ENCODE measurements at places on chromosomes 3 and 15. TPM values are rescaled to one million over a fixed set of nuclear protein-coding genes. Genes with fewer than 3 reads are reported as not detected.
A peak's percentile ranks its signal among the peaks of the same experiment; 100 is the strongest.

Gene CCDC54
- not detected for polyA plus RNA-seq

- no peak for DNase-seq
These were observed 21.9 kb downstream of the GLDN start for GRCh38 chr15:51363383-51363782.

DNA sequence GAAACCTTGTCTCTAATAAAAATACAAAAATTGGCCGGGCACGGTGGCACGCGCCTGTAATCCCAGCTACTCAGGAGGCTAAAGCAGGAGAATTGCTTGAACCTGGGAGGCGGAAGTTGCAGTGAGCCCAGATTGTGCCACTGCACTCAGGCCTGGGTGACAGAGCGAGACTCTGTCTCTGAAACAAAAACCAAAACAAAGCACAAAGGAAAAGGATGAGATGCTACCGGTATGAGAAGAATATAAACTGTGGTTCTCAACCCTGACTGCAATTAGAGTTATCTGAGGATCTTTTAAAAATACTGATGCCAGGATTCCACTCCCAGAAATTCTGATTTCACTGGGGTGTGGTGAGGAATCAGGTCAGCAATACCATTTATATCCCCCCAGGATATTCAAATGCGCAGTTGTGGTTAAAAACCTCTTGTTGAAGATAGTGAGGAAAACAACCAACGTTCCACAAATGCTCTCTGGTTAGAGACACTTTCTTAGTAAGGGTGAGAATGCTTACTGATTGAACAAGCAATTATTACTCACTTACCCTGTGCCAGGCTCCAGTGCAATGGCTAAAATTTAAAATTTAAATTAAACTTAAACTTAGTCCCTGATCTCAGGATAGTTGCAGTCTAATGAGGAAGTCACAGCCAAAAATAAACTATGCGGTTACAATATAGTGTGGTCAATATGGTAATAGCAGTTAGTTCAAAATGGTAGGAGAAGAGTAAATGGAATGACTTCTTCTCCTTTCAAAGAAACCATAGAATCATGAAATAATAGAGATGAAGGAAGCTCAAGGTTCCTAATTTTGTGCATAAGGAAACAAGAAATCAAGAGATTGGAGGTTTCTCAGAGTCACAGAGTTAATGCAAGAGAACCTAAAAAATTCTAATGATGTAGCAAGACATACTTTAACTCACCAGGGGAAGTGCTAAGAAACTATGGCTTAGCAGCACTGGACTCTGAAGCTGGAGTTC, 109.5 kb downstream of the SSR3 start:
- no peak for DNase-seq

DNA sequence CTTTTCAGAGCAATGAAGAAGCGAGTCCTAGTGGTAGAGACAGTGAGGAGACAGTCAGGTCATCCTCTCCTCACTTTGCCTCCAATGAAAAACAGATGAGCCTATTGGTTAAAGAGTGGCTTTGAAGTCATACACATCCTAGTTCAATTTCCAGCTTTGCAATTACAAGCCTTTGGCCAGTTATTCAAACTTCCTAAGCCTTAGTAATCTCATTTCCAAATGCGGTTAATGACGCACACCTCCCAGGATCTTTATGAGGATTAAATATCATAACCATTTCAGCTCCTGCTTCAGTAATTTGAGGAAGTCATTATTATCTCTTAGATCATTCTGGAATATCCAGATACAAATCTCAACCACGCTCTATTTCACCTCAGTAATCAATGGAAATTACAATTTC, 10.0 kb upstream of the ST6GAL1 start:
- no peak for DNase-seq

DNA sequence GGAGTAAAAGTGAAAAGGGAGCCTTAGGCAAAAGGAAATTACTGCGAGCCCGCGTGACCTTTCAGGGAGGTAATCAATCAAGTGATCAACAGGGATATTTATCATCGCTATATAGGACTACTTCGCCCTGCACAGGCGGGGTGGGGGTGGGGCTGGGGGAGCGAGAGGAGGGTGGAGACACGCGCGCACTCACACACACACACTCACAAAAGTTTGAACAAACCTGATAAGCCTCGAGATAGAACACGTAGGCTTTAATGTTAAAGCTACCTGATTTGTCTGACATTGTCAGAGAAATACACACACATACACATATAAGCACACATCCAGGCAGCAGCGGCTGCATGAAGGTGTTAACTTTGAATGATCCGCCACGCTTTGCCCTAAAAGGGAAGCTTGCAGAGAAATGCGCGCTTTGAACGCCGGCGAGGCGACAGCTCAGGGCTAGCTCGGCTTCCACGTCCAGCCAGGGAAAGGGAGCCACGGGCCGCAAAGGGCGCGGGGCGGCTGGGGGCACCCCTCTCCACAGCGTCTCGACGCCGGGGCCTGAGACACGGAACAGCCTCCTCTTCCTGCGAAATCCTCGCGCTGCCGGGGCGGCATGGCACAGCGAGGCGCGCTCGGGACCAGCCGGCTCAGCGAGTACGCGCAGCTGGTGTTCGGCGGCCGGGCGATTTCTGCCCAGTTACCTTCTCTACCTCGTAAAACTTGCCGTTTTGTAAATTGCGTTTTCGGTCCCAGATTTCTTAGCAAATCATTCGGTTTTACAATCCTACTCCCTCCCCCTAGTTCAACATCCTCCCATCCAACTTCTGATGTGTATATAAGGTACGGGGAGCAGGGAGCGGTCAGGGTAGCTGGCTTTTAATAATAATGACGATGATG, 4.8 kb upstream of the MECOM start:
- no peak for DNase-seq

GRCh38 chr3:46955801-46956259, 20.7 kb downstream of the CCDC12 start:
- no peak for DNase-seq

DNA sequence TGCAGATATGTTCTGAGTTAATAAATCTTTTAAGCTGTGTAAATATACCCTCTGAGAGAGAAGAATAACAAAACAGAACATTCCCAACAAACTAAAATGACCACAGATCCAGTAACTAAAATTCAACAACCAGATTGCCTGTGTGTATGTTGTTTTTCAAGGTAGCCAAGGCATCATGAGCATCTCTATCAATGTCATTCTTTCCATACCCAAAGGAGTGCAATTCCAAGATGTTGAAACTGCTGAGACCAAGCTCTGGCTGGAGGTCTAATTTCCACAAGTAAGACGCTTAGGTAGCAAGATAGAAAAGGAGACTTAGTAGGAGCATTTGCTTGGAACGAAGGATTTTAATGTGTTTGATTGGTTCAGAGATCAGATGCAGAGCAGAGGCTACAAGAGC, 276.3 kb downstream of the RBMS3 start:
- no peak for DNase-seq

GRCh38 chr15:43702701-43703424, 9.2 kb downstream of the CKMT1A start:
- DNase-seq, result no peak

- DNase-seq, result no peak
These were observed 101.3 kb upstream of the CTNNB1 start for GRCh38 chr3:41097896-41098496.

GRCh38 chr15:60299452-60300047, 98.2 kb downstream of the ANXA2 start:
- peak; percentile 6 for DNase-seq

DNA sequence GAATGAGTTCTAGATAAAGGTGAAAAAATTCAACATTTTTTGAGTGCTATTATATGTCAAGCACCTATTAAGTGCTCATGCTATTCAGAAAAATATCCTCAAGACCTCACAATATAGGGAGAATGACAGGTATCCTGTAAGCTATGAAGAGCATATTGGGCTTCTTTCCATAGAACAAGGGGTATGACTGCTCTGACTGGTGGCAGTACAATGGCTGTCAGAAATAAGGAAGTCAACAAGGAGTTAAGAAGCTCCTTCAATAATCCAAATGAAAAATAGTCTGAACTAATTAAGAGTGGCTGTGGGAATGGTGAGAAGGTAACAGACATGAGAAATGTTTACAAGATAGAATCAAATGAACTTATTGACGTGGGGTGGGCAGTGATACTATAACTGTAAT, 24.7 kb downstream of the NPTN start:
- DNase-seq, result no peak

All from muscle of arm (tissue), 14 donors.